ENCODE measurements at places on chromosomes 5 and 9.

- DNase-seq: no peak
Observed at GRCh38 chr5:134258896-134259295, 33.0 kb upstream of the PPP2CA start.

DNA sequence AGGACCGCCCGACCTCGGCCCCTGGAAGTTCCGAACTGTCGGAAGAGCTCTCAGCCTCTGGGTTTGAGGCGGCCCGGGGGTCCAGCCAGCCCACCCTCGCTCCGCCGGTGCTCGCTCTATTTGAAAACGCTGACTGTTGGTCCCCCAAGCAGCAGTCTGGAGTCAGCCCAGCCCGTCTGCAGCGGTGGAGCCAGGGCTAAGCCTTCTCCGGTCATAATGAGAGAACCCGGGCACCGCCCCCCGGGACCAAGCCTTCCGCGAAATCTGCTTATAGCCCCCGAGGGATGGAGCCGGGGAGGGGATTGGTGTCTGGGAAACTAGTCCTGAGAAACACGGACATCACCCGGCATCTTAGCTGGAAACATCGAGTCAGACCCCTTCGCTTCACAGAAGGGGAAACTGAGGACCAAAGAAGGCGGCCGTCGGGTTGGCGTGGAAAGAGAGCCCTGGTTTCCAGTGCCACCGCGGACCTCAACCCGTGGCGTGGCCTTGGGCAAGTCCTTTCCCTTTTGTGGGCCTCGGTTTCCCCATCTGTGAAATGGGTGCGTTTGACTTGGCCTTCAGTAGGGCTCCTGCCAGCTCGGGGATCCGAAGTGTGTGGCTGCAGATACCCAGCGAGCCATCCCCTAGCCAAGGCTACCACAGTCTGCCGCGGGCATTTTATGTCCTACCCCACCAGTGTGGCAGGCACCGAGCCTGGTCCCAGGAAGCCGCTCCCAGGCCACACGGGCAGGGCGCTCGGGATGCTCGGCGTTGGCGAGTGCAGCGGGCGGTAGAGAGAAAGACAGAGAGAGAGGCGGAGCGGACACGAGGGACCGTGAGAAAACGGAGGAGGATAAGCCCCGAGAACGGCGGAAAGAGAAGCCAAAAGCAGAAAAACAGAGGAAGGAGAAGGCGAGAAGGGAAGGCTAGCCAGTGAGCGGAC, 857 bp downstream of the ADAM19 start:
- DNase-seq: no peak

- DNase-seq: no peak
Observed at GRCh38 chr5:174409070-174409469, 315.3 kb upstream of the MSX2 start.

DNA sequence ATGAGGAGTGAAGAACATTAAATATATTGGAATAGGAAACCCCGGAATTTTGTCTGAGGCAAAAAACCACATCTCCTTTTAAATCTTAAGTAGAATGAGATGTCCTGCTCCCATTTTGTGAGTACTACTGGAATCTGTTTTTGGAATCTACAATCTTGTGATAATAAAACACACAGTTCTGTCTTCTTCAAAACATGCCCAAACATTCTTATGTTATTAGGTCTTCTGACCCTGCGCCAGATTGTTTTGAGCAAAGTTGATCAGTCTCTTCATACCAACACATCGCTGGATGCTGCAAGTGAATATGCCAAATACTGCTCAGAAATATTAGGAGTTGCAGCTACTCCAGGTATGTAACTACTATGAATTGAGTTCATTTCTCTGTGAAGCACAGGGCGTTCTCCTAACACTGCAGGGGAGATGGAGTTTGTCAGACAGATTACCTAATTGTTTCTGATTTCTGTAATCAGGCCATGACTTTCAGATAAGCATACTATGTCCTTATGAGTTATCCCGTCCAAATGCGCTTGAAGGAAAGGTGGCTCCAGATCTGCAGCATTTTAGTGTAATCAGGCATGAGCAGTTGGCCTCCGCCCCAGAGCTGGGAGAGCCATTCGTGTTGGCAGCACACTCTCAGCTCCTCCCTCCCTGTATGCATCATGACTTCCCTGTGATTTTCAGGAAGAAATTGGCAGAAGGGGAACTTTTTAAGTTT, 88.0 kb downstream of the NLN start:
- DNase-seq: no peak

- DNase-seq: no peak
Observed at GRCh38 chr9:495739-496138, 281.1 kb downstream of the DOCK8 start.

GRCh38 chr5:179864686-179865085, 6.1 kb upstream of the MRNIP start:
- no peak for DNase-seq

DNA sequence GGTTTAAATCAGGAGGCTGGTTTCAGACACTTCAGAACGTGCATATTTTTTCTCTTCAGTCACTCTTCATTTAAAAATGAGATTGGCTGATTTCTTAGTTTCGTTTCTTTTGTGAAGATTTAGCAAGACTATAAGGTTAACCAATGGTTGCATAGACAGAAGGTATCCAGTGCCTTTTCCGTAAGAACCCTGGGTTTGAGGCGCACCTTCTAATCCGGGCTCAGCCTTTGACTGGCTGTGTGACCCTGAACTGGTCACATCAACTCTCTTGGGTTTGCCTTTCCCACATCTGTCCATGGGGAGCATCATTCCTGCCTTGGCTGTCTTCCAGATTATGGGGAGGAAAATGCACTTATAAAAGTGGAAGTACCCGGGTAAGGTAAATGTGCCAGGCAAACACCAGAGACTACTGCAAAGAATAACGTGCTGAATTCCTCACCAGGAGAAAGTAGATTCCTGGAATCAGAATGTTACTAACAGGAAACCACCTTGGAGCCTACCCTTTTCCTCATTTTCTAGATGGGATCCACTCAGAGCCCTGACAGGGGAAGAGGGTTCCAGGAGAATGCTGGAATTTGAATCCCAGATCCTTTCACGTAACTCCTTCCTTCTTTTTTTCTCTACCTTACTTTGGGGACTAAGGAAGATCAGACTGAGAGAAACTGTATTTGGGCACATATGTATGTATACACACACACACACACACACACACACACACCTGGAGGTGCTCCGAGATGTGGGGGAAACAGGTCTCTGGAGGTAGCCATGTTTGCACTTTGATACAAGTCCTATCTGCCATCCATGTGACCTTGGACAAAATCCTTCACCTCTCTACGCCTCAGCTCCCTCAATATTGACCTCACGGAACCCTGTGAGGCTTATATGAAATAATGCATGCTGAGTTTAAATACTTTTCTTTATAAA, 6.8 kb downstream of the HAND1 start:
- DNase-seq: no peak

GRCh38 chr9:127168756-127169574, 46.5 kb upstream of the ANGPTL2 start:
- no peak for DNase-seq

GRCh38 chr5:55604611-55605067, 69.9 kb upstream of the PLPP1 start:
- DNase-seq: no peak

DNA sequence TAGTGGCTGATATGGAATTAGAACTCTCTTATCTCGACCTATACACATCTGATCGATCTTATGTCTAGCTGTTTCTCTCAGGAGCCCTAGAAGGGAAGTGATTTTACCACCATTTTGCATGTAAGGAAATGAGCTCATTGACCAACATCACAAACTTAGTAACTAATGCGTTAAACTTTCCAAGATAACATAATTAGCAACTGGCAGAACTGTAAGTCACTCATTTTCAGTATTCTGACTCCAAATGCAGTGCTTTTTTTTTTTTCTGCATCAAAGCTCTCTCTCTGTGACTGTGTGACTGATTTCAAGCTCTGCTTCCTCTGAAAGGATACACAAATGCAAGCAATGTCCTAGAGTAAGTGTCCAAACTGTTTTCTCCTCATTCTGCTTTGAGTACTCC, 68.1 kb upstream of the FBXL7 start:
- no peak for DNase-seq

DNA sequence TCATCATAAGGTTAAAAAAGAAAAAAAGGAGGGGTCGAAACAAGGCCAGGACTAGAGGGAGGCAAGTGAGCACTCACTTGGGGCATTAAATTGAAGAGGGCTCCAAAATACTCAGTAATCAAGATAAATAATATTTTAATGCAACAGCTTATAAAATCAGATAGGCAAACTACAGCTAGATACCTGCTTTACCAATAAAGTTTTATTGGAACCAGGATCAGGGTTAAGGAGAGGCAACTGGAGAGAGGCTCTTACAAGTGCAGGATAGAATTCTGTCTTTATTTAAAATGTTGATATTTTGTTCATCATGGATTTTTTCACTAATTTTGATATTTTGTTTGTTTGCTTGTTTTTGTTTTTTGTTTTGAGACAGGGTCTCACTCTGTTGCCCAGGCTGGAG, 30.3 kb upstream of the PURA start:
- no peak for DNase-seq

DNA sequence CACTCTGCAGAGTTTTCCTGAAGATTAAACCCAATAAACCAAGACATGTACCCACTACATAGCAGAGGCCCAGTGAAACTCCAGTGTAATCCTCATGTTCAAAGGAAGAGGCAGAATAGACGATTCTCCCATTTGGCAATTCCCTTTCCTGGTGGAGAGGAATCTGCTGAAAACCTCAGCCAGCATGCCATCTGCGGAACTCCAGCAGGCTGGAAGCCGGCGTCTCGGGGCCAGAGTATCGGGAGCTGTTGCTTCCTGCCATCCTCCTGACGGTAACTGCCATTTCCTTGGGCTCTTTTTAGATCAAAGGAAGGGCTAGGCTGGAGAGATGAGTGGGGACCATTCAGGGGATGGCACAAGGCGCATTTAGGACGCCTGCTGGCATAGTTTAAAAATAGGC, 20.5 kb downstream of the NEURL1B start:
- DNase-seq: no peak

- DNase-seq: no peak
Observed at GRCh38 chr5:172748341-172748843, 22.6 kb downstream of the DUSP1 start.

DNA sequence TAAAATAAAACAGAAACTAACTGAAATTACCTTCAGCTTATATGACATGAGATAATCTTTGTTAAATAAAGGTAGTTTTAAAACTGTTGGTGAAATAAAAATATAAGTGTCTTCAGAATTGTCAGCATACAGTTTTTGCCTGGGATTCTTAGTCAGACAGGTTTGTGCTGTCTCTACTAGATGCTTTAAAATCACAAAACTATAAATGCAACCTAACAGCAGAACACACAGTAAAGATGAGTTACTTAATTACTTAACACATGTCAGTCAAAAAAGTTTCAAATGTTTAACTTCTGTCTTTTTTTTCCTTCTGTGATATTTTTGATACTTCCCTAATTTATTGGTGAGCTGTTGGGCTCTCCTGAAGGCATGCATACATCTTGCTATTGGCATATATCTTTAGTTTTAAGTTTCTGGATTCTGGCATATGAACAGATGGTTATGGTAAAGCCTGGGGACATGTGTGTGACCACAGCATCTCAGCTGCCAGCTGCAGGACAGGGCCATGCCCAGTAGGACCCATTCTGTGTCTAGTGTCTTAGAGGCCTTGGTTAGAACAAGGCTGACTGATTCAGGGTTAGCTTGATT, 231.1 kb upstream of the NUDT12 start:
- no peak for DNase-seq

- DNase-seq: no peak
Observed at GRCh38 chr5:157486221-157486681, 26.2 kb downstream of the NIPAL4 start.

DNA sequence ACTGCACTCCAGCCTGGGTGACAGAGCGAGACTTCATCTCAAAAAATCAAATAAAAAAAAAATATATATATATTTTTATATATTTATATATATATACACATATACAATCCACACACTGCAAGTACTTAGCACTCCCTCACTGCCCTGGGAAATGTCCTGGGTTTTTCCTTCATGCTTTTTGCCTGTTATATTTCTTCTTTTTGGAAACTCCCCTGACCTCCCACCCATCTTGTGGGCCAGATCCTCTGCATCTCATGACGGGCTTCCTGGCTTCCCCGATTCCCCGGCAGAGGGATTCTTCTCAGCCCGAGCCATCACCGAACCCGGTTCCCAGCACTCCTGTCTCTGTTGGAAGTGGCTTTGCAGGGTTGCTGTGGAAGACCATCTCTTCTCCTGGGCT, 39.5 kb upstream of the NCS1 start:
- no peak for DNase-seq

DNA sequence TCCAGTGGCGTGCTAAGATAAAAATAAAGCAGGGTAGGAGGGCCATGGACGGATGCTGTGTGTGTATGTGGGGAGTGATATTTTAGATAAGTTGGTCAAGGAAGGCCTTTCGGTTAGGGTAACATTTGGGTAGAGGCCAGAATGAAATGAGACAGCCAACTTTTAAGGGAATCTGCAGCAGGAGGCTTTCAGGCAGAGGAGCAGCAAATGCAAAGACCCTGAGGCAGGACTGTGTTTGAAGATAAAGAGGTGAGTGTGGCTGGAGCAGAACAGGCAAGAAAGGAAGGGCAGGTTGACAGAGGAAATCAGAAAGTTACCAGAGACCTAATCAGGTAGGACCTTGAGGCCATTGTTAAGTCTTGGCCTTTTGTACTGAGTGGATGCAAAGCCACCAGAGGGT, 106.2 kb downstream of the MAST4 start:
- DNase-seq: no peak

- no peak for DNase-seq
Observed at GRCh38 chr9:98272083-98272482, 16.6 kb upstream of the TBC1D2 start.

GRCh38 chr9:7103367-7103766, 345.6 kb downstream of the KDM4C start:
- no peak for DNase-seq

GRCh38 chr9:114684036-114684435, 2.0 kb upstream of the TEX48 start:
- no peak for DNase-seq

GRCh38 chr9:69071059-69071458, 35.5 kb downstream of the FXN start:
- no peak for DNase-seq

DNA sequence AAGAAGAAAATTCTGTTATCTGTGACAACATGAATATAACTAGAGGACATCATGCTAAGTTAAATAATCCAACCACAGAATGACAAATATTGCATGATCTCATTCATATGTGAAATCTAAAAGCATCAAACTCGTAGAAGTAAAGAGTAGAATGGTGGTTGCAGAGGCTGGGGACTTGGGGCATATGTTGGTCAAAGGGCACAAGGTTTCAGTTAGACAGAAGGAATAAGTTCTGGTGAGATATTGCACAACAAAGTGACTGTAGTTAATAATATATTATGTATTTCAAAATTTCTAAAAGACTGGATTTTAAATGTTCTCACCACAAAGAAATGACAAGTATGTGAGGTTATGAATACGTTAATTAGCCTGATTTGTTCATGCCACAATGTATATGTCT, 24.8 kb downstream of the GRIA1 start:
- no peak for DNase-seq

- DNase-seq: no peak
Observed at GRCh38 chr9:119086590-119086989, 282.6 kb downstream of the BRINP1 start.

DNA sequence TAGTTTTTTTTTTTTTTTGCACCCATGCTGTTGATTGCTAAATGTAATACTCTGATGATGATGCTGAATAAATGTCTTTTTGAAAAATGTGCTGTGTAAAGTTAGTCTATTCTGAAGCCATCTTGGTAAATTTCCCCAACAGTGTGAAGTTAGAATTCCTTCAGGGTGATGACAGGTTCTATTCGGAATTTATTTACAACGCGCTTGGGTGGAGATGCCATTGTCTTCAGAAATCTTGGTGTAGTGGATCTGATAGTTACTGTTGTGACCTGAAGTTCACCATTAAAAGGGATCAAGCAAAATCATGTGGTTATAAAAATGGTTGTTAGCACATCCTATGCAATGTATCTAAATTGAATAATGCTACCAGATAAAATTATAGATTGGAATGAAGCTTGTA, 36.3 kb upstream of the DMRT1 start:
- no peak for DNase-seq
